ENCODE measurements at places on chromosomes 6 and 20.

DNA sequence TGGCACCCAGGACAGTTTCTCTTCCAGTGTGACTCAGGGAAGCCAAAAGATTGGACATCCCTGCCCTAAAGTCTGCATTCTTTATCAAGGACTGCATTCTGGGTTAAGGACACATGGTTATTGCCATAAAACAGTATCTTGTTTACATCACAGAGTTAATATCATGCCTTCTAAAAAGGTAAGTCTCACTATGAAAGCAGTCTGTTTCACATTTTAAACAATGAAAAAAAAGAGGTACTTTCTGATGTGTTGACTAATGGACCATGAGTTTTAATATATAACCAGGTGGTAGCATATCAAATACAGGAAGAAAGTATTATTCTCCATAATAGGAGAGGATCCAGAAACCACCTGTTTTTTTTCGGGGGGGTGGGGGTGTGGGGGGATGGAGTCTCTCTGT is 93.7 kb downstream of the TIAM2 start:
- DNase-seq = no peak

GRCh38 chr6:85368631-85369030 is 81.3 kb upstream of the NT5E start:
- no peak for DNase-seq

- no peak for DNase-seq
Measured at GRCh38 chr6:149140910-149141290, 176.6 kb upstream of the TAB2 start.

- no peak for DNase-seq
Measured at GRCh38 chr6:14224359-14225103, 107.0 kb downstream of the CD83 start.

DNA sequence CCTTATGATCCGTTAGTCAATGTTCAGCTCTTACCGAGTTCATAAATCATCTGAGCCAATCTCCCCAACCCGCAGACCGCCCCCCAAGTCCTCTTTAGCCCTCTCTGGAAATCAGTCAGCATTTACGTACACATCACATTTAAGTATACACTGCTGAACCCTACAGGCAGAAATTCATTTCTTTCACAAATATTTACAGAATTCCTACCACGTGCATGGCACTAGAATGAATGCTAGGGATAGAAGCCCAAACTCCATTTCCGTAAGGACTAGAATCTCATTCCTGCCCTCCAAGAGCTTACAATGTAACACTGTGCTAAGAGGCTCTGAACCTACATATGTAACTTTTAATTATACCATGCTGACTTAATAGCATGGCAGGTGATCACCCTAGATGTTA is 1.8 kb downstream of the OSER1 start:
- DNase-seq = no peak

GRCh38 chr6:64860203-64860602 is 846.8 kb downstream of the EYS start:
- DNase-seq = no peak

GRCh38 chr6:16742116-16742515 is 19.1 kb downstream of the ATXN1 start:
- DNase-seq = no peak

DNA sequence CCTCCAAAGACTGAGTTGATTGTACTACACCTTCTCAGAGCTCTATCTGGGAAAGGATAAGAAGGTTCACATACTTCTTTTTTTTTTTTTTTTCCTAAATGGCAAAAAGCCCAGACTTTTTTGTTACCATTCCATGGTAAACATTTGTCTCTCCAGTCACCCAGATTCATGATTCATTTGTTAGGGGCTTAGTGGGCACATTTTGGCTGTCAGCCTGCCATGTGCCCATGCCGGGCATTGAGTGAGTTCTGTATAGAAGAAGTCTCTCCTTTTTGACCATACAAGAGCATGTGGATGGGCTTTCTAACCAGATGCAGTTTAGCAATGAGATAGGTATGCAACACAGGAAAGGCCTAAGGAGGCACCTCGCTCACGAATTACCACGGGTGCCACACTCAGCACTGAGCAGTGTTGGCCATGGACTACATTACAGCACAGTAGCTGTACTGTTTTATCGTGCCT is 447.5 kb upstream of the HSF2 start:
- DNase-seq = no peak

GRCh38 chr6:50804283-50804682 is 14.4 kb upstream of the TFAP2B start:
- DNase-seq = no peak

- DNase-seq = no peak
Measured at GRCh38 chr20:10468340-10468845, 33.3 kb downstream of the SLX4IP start.

GRCh38 chr6:155399062-155399744 is 56.4 kb downstream of the NOX3 start:
- DNase-seq = no peak

- DNase-seq = no peak
Measured at GRCh38 chr6:102525336-102525735, 1131.8 kb downstream of the GRIK2 start.

GRCh38 chr6:115729036-115729435 is 331.7 kb downstream of the FRK start:
- DNase-seq = no peak

DNA sequence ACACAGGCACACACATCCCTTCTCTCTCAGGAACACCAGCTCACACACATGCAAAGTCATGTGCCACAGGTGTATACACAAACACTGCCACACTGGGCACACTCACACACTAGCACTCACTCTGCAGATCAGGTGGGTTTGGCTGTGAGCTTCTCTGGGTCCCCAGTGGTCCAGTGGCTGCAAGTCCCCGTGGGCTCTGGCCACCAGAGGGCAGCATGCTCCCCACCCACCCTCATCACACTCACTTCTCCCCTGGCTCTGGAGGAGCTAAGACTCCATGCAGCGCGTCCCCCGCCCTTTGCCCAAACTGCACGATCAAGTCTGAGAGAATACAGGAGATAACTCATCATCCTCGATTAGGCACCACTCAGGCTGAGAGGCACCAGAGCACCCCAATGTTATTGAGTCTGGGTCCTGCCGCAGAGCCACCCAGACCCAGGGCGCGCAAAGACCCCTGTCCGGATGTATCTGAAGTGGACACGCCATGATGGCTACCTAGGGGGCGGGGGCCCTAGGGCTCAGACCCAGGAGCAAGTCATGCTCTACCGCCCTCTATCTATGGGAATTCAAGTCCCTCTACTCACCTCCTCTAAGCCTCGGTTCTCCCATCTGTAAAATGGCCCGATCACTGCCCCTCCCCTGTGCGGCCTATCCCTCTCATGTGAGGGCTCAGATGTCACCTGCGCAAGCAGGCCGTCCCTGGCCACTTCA is 90.5 kb downstream of the GRM4 start:
- DNase-seq = peak; percentile 48

GRCh38 chr20:47179267-47179666 is 177.2 kb downstream of the ZMYND8 start:
- DNase-seq = no peak

GRCh38 chr6:137650720-137651119 is 156.5 kb upstream of the OLIG3 start:
- DNase-seq = no peak

GRCh38 chr6:14281811-14282660 is 164.5 kb downstream of the CD83 start:
- no peak for DNase-seq

GRCh38 chr6:84581494-84582259 is 182.7 kb downstream of the TBX18 start:
- DNase-seq = no peak

Measured in activated CD8-positive, alpha-beta memory T cell treated with anti-CD3 and anti-CD28 coated beads for 1 hour (primary cell).